Glomerular endothelial cell (primary cell): ENCODE measurements at places on chromosomes 16 and 17.
A peak's percentile ranks its signal among the peaks of the same experiment; 100 is the strongest.

- no peak for DNase-seq
Measured at GRCh38 chr17:33115366-33115765, 123.7 kb downstream of the SPACA3 start.

DNA sequence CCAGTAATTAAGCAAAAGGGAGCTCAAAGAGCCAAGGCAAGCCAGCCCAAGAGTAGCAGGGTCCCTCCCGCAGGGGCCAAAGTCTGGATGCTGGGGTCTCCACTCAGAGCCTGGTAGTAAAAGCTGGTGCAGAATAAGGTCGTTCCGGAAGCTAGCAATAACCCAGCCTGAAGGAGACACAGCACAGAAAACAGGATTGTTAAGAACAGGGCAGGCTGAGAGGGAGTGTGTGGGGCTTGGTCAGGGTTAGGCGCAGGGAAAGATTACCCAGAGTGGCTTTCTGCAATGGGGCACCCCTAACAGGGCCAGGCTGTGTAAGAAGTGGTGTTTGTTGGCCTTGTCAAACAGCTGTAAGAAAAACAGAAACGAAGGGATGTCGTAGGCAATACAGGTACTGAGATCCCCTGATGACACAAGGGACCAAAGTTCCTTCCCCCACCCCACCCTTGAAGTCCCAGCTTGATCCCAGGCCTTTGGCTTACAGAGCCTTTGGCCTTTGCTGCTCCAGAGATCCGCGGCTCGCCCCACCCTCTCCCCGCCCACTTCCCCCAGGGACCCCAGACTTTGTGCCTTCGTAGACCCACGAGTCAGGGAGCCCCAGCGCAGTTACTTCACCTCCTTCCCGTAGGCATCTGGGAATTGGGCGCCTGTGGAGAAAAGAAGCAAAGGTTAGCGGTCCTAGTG, 712 bp downstream of the TMEM256 start:
- no peak for DNase-seq

GRCh38 chr17:48995974-48996721, 1.0 kb upstream of the IGF2BP1 start:
- DNase-seq: no peak

DNA sequence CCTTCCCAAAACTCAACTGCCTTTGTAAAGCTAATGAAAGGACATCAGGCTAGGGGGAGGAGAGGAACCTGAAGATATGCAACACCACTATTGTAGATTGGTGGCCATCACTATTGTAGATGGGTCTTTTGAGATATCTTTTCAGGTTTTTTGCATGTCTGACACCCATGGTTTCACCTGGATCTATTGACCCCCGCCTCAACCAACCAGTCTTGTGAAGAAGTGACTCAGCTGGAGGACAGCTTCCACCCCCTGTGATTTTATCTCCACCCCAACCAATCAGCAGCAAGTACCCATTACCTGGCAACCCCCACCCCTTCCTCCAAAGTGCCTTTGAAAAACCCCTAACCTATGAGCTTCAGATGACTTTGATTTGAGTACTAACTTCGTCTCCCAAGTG, 382.6 kb upstream of the GOT2 start:
- no peak for DNase-seq

GRCh38 chr16:23729503-23730424, 16.7 kb upstream of the ERN2 start:
- no peak for DNase-seq

DNA sequence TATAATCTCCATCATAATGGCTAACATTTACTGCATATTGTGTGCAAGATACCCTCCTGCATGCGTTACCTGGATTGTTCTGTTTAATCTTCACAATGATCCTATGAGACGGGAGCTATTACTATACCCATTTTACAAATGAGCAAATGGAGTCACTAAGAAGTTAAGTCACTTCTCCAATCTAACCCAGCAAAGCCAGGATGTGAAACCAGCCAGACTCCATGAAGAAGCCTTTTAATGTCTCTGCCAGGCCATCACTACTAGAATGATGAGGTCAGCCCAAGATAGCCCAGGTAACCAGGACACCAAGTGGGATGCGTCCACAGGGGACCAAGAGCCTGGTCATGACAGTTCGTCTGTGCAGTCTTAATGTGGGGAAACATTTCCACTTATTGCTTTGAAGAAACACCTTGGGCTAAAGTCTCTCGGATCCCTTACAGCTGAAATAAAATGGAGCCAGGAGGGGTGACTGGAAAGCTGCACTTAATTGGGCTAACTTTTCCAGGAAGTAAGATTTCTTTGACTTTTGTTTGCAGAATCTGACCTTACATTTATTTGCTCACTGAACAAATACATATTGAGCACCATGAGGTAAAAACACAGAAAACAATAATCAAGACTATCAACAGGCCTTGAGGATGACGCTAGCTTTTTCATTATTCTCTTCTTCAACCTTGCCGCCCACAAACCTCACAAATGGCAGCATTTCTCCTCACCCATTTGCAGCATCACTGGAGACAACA, 926 bp upstream of the SHCBP1 start:
- no peak for DNase-seq

DNA sequence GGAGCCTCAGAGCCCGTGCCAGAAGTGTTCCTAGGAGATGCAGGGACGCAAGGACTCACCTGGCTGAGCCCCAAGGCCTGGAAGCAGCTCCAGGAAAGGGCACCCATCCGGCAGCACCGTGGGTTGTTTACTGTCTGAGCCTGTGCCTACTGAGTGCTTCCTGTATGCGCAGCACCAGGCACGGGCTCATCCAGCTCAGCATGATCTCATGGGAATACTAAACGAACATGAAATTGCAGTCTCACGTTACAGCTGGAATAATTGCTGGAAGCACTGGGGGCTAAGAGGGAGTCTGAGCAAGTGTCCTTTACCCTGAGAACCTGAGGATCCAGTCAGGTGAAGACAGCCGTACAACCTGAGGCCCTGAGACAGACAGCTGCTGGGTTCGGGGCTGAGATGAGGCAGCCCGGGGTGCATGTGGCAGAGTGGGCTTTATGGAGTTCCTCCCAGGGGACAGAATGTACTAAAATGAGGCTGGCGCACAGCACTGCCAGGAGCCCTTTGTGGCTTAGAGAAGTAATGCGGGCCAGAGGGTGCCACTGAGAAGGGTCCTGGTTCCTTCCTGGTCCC, 5.4 kb downstream of the CTRL start:
- peak; percentile 39 for DNase-seq

- DNase-seq: no peak
Measured at GRCh38 chr17:55433029-55433628, 11.5 kb upstream of the MMD start.

- DNase-seq: no peak
Measured at GRCh38 chr17:69348429-69348828, 21.5 kb upstream of the ABCA5 start.

GRCh38 chr17:28648698-28649097, 3.7 kb upstream of the BLTP2 start:
- DNase-seq: no peak
